ENCODE measurements at places on chromosomes 6 and 20.

DNA sequence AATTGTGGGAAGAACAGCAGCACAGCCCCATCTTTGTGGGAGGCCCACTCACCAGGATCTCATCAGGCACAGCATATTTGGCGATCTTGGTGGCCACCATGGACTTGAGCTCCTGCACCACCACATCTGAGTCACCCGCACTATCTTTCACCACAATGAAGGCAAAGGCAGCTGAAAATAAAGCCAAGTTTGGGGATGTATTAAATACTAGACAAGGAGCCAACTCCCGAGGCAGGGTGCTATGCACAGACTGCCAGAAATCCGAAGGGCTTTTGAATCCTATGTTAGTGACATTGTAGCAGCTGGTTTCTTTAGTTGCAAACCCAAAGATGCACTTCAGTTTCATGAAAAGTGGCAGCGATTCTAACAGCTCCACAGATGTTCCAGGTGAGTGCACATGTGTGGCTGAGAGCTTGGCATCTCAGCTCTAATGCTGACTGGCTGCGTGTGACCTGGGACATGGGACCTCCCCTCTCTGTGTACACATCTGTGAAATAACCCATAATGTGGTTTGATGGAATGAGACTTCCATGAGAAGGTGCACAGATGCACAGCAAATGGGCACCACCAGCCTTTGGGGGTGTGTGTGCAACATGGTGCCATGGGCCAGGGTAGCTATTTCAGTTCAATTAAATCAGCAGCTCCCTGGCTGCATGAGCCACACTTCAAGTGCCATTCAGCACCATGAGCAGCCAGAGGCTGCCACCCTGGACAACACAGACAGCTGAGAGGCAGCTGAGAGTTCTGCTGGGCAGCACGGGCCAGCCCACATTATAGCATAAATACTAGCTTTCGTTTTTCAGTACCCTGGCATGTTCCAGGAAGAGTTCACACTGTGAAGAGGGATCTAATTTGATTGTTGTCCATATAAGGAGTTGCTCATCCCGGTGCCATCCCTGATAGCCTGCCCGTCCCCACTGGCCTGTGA is 16.9 kb upstream of the APMAP start:
- DNase-seq = no peak

DNA sequence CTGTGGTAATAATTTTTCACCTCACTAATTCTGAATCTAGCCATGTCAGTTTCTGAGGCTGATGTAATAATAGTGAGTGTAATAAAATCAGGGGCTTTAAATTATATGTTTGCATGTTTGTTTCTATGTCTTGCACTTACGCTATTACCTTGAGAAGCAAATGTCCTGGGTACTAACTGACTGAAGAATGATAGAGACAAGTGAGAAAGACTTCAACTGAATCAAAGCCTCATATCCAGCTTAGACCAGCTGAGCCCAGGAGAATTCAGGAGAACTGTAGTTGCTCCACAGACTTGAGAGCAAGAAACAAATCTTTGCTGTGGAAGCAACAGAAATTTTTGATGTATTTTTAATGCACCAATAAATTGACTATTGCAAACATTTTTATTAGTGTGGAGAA is 162.8 kb downstream of the MANEA start:
- DNase-seq = no peak

- peak; percentile 33 for DNase-seq
Measured at GRCh38 chr6:40910260-40910893, 128.6 kb downstream of the UNC5CL start.

DNA sequence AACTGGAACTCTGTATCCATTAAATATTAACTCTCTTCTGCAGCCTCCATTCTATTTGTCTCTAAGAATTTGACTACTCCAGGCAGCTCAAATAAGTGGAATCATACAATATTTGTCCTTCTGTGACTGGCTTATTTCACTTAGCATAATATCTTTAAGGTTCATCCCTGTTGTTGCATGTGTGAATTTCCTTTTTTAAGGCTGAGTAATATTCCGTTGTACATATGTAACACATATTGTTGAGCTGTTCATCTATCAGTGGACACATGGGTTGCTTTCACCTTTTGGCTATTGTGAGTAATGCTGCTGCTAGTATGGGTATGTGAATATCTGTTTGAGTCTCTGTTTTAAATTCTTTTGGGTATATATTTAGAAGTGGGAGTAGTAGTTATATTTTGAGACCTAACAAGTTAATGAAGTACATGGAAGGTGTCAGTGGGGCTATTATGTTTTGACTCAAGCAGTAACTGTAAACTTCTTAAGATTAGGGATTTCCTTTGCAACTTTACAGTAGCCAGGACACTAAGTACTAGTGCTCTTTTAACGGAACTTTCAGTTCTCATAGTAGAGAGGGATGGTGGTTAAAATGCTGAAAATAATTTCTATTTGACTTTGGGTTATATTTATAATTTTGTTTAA is 29.7 kb upstream of the TMEM217 start:
- no peak for DNase-seq

DNA sequence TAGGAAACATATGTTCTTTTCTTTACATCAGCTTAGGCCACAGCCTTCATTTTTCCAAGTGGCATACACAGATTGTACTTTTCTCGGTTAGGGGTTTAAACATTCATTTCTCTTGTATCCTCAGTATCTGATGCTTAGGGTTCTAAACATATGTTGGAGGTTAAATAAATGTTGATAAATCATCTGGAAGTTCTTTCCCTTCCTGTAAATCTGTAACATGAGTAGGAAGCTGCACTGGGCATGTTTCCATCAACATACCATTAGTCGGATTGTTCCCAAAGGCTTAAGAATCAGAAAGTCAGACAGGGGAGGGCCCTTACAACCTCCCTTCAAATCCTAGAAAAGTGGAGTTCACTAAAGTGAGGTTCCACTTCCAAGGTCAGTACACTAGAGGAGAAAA is 54.8 kb upstream of the BCLAF1 start:
- no peak for DNase-seq

DNA sequence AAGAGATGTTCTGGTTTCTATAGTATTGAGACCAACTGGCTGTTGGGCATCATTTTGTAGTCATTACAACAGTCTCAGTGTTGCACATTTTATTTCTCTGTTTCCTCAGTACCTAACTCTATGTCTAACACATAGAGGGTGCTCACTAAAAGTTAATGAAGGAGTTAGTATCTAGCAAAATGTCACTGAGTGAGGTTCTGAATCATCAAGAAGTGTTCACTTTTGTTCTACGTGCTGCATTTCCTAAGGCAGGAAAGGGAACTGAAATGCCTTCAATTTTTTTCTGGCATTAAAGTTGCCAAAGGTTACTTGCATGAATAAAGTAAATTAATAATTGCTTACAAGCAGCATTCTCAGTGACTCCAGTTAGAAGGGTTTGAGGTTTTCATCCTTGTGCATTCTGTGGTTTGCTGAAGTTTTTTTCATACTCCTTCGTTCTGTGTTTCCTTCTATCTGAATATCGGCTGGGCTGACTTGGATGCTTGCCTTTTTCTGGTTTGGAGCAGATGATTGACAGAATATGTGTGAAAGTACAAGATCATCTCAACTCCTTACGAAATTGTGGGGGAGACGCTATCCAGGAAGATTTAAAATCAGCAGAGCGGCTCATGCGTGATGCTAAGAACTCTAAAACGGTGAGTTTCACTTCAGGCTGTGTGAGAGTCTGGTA is 114.5 kb upstream of the SCGN start:
- DNase-seq = no peak

- DNase-seq = no peak
Measured at GRCh38 chr6:106181664-106182418, 95.7 kb downstream of the PRDM1 start.

GRCh38 chr6:49515485-49516146 is 15.9 kb downstream of the GLYATL3 start:
- no peak for DNase-seq
